ENCODE measurements at places on chromosomes 11 and 22.

GRCh38 chr22:43288807-43289420, 54.3 kb downstream of the SCUBE1 start:
- DNase-seq: no peak

DNA sequence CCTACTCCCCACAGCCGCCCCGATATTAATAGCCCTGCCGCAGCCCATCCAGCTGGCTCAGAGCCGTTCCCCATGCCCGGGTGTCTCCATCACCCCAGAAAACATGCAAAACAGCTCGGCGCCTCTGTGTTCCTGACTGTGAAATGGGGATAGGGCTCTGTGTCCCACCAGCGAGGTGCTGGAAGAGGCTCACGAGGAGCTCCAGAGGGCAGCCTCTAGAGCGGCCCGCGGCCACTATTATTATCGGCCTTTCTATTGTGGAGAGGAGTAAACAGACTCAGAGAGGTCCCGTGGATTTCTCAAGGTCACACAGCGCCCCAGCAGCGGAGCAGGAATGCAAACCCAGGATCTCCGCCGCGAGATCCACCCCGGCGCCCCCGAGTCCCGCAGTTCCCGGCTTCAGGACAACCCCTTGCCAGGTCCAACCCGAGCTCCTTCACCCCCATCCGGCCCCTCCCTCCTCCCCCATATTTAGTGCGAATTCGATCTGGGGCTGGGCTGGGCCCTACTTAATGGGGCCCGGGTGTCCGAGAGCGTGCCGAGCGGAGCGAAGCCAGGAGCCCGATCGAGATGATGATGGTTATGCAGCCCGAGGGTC, at the start of gene ACTN3:
Gene ACTN3, plus strand, starts transcription at position 536 of the 598 bp plus-strand sequence. Its CDS starts 35 bp downstream, at position 571.
- DNase-seq: no peak

DNA sequence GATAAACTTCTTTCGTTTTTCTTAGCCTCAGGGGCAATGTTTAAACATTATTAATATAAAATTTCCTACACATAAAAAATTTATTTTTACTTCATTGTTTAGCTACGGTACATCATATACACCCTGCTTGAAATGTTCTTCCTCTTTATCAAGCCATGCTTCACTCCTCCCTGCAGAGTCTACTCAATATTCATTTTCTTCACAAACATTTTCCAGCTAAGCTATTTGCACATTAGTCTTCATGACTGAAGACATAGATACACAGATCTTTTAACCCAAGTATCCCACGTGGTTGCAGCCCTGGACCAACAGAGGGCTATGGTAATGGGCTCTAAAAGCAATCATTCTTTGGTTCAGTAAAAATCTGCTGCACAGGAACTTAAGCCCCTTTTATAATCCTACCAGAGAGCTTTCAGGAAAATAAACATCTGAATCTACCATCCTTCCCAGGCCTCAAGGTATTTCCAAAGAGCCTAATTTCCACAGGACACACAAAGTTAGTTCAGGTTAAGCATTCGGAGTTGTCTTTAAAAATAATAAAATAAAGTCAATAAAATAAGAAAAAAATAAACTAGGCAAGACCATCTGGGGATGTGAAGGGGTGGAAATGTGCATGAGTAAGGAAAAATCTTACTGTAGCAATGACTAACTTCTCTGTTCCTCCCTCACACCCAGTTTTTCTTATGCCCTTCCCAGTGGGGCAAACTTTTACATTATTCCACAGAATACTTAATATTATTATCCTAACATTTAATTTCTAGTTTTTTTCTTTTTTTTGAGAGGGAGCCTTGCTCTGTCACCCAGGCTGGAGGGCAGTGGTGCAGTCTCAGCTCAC, 21.6 kb upstream of the OR6X1 start:
- DNase-seq: no peak

DNA sequence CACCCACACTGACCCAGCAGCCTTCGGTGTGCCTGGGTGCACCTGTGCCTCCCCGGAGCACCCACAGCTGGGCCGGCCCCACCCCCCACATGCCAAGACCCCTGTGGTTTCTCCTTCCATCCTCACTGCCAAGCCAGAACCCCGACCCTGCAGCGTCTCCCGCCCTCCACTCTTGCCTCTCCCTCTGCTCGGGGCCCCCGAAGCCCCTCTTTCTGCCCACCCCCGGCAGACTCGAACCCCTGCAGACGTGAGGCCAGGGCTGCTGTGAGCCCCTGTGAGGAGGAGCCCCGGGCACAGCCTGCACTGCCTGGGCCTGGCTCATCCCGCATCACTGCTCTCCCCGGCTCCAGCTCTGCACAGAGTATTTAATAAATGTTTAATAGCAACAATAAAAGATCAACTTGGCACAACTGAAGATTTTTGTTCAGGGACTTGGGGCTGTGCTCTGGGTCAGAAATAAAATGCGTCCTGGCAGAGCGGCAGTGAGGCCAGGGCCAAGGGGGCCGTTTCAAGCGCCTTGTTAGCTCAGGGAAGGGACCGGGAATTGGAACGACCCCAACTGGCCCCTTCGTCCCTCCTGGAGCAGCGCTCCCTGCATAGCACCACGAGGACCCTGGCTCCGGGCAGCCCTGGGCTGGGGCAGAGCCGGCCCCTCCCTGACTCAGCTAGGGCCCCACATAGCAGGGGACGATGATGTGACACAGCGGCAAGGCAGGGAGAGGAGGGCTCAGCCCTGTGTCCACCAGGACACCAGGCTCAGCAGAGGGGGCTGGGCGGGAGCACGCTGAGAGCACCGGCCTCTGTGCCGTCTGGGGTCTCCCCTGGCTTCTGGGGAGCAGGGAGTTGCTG, 520.8 kb downstream of the BRD1 start:
- no peak for DNase-seq

GRCh38 chr11:422249-422656, 7.5 kb upstream of the SIGIRR start:
- no peak for DNase-seq

DNA sequence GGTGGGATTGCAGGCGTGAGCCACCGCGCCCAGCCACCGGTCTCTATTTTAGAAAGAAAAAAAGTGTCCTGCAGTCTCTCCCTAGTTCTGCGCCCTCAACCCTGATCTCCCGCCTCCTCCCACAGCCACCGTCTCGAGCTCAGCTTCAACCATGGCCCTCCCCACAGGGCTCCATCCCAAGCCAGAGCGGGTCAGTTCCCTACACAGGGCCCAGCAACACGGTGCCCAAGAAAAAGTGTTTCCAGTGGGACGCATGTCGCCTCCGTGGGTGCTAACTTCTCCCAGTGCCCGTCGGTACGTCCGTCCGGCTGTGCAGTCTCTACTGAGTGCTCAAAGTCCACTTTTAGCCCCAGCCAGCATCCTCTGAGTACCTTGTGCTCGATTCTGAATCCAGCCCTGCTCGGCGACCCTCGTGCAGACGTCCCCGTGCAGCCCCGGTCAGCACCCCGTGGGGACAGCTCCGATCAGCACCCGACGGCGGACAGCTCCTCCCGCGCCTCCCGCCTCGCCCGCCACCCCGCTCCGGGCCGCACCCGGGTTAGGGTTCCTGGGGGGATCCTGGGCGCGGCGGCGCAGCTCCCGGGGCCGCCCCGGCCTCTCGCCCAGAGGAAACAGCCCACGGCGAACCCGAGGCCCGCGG, 657 bp upstream of the MAPK8IP2 start:
- DNase-seq: peak; percentile 31

DNA sequence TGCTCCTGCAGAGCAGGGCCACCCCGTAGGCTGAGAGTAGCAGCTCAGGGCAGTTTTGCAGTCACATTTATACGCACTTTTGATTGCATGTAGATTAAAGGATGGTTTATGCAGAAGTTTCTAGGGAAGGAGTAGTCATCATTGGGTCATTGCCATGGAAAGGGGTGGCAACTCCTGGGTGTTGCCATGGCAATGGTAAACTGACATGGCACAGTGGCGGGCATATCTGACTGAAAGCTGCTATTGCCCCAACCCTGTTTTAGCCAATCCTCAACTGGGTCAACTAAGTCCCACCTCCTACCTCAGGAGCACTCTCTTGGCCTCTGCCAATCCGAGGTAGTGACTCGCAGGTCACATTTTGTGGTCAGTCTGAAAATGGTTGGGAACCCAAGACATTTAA, 2.4 kb upstream of the ARSA start:
- no peak for DNase-seq

DNA sequence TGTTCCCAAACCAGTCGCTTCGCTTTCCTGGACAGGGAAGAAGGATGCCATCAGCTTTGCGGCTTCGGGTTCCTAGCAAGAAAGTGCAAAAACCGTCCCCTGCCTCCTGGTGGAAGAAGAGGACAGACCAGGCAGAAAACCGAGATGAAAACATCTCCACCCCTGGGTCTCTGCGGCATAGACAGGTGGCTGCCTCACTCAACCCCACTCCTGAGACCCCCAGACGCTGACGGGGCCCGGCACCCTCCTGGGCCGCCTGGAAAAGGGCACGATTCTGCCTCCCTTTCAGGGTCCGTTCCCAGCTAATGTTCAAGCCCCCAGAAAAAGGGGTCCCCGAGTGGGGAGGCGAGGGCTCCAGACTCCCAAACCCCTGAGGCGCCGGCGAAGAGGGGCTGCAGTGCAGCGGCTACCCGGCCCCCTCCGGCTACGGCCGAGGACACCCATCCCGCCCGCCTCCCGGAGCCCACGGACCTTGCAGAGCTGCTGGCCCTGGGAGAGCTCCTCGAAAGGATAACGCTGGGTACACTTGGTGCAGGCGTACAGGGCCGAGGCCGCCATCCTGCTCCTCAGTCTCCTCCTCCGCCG, 569 bp downstream of the FAM76B start:
- DNase-seq: peak; percentile 5

- DNase-seq: no peak
Measured at GRCh38 chr11:22984045-22984444, 123.8 kb upstream of the CCDC179 start.

GRCh38 chr22:42025421-42025820, 26.8 kb downstream of the WBP2NL start:
- DNase-seq: no peak

GRCh38 chr22:41596776-41597634, 7.4 kb upstream of the PMM1 start:
- no peak for DNase-seq

- no peak for DNase-seq
Measured at GRCh38 chr11:58641803-58642581, 19.5 kb downstream of the CNTF start.

- DNase-seq: no peak
Measured at GRCh38 chr11:105241136-105241535, 101.6 kb upstream of the CARD18 start.

- no peak for DNase-seq
Measured at GRCh38 chr11:72924568-72925190, 110.5 kb downstream of the ATG16L2 start.

DNA sequence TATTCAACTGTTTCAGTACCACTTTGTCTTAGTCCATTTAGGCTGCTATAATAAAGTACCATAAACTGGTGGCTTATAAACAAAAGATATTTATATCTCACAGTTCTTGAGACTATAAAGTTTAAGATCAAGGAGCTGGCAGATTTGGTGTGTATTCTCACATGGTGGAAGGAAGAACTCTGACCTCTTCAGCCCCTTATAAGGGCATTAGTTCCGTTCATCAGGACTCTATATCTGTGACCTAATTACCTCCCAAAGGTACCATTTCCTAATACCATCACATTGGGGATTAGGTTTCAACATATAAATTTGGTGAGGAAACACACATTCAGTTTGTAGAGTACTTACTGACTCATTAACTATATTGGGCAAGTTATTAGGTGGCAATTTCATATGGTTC, 10.7 kb upstream of the ARL14EP start:
- DNase-seq: no peak

DNA sequence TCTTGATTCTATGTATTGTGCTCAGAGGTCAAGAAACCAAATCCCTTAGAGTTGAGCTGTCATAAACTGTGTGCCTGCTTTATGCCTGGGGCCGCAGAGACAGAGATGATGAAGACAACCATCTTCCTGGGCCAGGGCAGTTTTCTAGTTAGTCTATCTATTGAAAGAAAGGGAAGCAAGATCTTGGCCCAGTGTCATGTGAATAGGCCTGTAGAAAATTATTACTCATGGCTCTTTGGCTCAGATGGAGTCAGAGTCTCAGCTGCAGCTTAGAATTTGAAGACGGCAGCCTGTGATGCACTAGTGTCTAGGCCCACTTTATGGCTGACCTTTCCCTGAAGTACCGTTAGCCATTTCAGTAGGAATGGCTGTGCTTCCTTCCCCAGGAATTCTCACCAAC, 112.0 kb downstream of the DBX1 start:
- DNase-seq: no peak

GRCh38 chr11:33001281-33001680, 14.4 kb upstream of the DEPDC7 start:
- no peak for DNase-seq

- DNase-seq: no peak
Measured at GRCh38 chr11:14114786-14115185, 152.3 kb downstream of the SPON1 start.

DNA sequence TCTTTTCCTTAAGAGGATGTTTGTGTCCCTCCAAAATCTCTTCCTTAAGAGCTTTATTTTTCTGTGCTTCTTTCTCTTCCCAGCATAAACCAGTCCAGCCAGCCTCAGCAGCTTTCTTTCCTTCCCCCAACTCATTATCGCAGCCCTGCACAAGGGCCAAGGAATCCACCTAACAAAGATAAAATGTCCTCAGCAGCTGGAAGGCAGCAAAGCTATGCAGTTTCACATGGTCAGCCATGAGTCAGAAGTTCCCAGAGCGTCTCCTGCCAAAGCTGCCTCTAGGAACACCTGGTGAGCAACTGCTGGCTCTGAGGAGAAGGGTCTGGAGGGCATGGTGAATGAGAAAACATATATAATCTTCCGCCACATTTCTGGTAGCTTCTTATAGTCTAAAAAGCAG, 45.3 kb upstream of the HMGXB4 start:
- no peak for DNase-seq

DNA sequence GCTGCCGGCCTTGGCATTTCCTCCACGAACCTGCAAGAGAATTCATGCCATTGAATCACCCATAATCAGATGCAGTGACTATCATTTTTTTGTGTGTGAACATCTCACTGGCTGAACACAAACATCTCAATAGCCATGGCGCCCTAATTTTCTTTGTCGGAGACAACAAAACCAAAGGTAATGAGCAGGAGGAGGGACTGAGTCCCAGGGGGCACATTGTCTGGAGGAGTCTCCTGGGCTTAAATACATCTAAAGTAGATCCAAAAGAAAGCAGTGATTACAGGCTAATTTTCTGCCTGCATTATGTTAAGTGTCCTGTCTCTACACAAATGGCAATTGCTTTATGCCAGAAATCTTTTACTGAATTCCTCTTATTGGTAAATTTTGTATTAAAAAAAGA, 113.5 kb downstream of the NTM start:
- no peak for DNase-seq

DNA sequence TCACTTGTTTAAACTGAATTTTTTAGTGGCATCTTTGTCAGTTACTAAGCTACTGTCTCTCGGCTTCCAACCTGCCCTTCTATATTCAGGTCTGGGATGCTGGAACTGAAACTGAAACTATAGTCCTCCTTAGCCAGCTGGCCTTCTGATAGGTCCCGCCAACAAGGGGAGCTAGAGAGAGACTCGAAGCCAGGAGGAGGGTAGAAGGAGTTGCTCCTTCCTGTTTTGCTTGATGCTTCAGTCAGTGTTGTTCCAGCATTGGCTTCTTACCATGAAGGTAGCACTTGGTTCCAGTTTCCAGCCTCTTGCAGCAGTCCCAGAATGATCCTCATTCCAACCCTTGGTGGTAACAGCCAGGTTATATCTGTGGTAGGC, 32.9 kb upstream of the HORMAD2 start:
- DNase-seq: no peak

GRCh38 chr11:12149672-12150225, 39.4 kb downstream of the MICAL2 start:
- DNase-seq: no peak
